SK-MEL-5 (cell line): ENCODE measurements at places on chromosomes 1 and 21.

GRCh38 chr1:159239551-159240220 is 35.0 kb downstream of the ACKR1 start:
- no peak for DNase-seq

DNA sequence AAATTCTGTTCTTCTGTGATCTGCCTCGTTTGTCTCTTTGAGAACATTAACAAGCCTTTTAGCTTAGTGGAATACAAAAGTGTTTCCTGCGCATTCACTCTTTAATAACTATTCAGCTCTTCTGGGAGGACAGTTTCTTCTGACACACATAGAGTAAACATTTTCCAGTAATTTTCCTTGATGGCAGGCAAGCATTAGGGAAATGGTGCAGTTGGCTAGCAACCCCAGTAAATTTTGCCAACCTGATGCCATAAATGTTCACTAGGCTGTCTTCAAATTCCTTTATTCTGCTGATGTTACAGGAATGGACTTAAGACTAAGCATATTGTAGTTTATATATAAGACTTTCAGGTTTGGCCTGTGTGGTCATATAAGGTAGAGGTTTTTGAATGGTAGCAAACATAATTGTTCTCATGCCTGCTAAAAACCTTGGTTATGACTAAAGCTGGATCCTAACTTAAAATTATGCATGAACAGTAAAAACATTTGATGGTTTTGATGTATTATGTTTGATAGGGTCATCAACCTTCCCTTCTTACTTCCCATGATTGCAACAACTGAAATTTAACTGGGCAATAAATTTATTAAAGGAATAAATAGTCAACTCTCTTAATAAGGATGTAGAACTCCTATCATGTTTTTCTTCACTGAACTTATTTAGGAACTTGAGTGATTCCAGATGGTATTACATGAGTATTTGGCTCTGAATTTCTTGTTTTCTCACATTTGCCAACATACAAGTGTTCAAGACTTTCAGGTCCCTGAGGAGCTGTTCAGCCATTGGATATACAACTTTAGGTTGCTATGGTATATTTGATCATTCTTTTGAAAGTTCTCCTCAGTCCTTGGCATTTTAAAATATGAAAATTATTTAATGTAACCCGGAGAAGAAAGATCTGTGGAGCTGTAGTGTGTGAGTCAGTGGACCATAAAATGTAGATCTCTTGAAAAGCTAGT is 223.4 kb downstream of the FMN2 start:
- no peak for DNase-seq

- DNase-seq: peak; percentile 16
These were observed 145.5 kb upstream of the NRIP1 start for GRCh38 chr21:15210235-15210678.

GRCh38 chr1:66403007-66403731 is 130.8 kb upstream of the SGIP1 start:
- no peak for DNase-seq
